ENCODE measurements at places on chromosomes 3 and 15.

- DNase-seq = peak; percentile 95
These were observed 118.7 kb downstream of the RPL22L1 start for GRCh38 chr3:170751083-170751898.

- no peak for DNase-seq
These were observed 675 bp downstream of the TSEN2 start for GRCh38 chr3:12484983-12485327.

DNA sequence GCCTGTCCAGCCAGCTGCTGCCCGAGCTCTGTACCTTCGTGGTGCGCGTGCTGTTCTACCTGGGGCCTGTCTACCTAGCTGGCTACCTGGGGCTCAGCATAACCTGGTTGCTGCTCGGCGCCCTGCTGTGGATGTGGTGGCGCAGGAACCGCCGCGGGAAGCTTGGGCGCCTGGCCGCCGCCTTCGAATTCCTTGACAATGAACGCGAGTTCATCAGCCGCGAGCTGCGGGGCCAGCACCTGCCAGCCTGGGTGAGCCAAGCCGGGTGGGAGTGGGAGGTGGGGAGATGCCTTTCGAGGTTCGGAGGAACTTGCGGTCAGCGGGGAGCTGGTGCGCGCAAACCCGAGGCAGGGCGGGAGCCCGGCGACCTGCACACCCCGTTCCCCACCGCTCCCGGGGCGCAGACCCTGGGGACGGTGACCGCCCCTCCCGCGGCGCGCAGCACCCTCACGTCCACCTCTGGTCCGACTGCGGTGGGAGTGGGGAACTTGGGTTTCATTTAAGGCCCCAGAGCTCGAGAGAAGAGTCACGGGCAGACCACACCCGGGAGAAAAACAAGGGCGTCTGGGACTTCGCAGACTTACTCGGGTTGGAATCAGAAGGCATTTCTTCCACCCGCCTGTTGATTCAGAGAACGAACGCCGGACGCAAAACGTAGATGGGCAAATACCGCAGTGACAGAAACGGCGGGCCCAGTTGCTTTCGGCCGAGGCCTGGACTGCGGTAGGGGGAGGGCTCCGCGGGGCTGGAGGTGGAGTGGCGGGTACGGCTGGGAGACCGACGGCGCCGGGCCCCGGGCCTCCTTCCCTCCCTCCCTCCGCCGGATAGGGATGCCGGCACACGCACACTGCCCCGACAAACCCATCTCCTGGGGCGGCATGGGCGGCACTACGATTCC, 708 bp downstream of the ESYT3 start:
- DNase-seq = peak; percentile 14

DNA sequence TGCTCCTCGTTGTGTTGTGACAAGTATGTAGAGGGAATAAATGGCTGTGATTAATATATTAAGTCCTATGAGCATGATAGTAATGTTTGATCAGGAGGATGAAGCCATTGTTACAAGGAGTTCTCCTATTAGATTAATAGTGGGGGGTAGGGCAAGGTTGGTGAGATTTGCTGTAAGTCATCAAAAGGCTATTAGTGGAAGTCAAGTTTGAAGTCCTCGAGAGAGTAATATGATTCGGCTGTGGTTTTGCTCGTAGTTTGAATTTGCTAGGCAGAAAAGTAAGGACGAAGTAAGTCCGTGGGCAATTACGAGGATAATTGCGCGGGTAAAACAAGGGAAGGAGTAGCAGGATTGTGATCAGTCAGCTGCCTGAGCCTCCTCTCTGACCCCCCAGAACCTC, 26.0 kb upstream of the BUB1B start:
- DNase-seq = no peak

- no peak for DNase-seq
These were observed 91.2 kb downstream of the SEMA5B start for GRCh38 chr3:122936335-122936734.

DNA sequence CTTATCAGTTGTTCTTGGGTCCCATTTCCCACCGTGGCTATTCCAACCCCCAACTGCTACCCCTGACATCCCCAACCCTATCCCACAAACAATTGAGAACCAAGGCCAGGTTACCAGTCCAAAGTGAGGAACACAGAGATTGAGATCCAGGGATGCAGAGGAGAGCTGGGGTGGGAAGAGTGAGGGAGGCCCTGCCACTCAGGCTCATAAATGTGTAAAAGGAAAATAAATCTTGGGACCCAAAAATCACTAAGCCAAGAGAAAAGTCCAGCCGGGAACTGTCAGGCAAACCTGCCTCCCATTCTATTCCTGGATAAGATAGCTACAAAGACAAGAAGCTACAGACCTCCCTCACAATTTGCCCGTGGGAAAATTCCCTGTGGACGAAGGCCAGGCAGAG, 101.1 kb upstream of the DLG1 start:
- no peak for DNase-seq

GRCh38 chr3:24604215-24604614, 109.6 kb upstream of the THRB start:
- DNase-seq = no peak

DNA sequence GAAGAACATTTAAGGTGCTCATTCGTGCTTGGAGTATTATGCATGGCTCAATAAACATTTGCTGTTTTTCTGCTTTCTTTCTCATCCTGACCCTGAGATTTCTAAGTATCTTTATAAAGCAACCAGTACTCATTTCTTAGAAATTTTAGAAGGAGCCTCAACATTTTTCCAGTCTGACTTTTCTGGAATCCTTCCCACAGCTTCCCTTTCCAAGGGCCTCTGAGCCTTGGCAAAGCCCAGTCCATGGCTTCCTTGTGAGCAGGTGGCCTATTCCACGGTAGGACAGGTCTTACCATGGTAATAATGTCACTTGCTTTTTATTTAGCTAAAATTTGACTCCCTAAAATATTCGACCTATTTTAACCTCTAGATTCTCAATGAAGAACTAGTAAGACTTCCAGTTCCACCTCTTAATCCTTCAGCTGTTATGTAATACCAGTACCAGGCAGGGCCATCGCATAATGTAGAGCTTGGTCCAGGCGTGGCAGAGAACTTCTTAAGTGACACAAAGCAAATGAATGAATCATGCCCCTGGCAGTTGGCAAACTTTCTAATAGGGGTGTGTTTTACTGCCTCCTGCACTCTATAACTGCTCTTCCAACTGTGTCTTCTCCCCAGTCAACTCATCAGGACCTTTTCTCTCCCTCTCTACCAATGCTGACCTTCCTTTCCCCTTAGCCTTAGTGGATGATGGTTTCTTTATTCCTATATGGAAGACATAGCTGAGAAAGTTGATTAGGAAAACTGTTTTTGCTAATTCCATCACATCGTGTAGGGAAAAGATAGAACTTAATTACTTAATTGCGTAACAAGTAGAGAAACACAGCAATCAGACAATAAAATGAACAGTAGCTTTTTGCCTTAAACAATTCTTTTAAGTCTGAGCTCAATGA, 894 bp upstream of the TM4SF4 start:
- peak; percentile 76 for DNase-seq

GRCh38 chr3:112814266-112814665, 32.4 kb downstream of the CD200R1L start:
- peak; percentile 91 for DNase-seq

DNA sequence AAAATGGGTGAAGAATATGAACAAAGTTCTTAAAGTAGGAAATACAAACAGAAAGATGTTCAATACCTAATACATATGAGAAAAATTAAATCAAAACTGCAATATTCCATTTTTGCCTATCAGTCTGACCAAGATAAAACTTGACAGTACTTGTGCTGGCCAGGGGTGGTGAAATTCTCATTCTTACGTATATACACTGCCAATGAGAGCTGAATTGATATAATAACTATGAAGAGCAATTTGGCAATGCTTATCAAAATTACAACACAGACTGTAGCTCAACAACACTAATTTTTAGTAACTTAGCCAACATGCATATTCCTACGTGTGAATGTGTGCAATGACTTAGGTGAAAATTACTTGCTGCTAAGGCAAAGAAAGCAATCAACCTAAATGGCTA, 90.2 kb downstream of the SETD2 start:
- peak; percentile 4 for DNase-seq

DNA sequence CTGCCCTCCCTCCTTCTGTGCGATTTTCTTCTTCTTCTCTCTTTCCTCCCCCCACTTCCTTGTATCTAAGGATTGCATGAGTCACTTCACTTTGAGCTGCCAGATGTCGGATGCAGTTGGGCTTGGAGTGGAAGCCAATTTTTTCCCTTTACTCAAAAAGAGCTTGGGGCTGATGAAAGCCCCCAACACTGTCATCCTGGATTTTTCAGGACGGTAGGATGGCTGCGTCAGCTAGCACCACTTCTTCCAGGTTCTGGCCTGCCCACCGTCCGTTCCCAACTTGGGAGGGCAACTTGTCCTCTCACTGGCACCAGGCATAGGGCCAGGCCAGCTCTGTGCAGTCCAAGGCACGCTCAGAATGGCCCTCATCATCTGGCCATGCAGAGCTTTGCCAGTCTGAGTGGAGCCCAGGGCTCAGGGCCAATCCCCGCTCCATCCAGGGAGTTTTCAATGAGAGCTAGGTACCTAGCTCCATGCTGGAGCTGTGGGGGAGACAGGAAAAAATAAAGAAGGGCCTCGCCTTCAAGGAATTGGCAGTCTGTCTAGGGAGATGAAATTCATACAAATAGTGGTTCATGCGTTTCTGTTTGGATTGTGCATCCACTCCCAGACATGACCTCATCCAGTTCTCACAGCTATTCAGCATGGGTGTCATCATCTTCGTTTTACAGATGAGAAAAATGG, 47.7 kb upstream of the INSYN1 start:
- DNase-seq = peak; percentile 86

DNA sequence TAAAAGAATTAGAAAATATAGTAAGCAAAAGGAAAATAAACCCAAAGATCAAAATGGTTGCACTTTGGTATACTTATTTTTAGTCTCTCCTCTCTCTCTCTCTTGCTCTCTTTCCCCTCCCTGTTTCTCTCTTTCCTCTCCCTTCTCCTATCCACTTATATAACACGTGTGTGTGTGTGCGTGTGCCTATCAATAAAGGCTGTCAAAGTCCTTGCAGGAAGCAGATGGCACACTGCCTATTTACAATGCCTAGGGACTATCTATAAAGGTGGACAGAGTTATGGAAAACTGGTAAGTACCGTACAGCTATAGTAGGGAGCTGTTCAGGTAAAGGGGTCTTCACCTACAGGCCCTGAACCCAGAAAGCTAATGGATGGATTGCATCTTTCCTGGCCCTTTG, 161.6 kb downstream of the SQOR start:
- DNase-seq = no peak

- no peak for DNase-seq
These were observed 23.3 kb upstream of the DOCK3 start for GRCh38 chr3:50651445-50651844.

DNA sequence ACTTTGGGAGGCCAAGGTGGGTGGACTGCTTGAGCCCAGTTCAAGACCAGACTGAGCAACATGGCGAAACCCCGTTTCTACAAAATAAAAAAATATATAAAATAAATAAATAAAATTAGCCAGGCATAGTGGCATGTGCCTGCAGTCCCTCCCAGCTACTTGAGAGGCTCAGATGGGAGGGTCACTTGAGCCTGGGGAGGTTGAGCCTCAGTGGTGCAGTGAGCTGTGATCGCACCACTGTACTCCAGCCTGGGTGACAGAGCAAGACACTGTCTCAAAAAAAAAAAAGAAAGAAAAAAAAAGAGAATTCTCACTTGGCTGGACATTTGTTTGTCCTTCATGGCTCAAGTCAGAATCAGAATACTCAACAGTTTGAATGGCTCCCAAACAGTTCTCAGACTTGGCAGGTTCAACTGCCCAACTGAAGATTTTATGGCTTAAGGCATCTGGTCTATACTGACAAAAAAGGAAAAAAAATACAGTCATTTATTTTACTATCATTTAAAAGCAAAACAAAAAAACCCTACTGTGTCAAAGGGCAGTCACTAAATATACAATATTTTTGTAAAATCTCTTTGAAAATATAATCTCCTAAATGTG, 106.6 kb downstream of the FBXL22 start:
- no peak for DNase-seq

DNA sequence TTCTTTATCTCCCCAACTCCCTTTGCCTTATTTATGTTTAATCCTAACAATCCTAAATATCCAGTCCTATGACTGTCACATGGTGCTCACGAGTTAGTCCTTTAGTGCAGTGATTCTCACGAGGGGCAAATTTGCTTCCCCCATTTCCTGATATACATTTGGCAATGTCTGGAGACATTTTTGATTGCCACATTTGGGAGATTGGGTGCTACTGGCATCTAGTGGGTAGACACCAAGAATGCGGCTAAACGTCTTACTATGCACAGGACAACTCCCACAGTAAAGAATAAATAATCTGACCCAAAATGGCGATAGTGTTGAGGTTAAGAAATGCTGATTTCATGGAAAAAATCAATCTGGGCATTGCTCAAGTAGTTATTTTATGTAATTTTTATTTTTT, 466.5 kb downstream of the ROBO2 start:
- DNase-seq = no peak

- no peak for DNase-seq
These were observed 120.0 kb downstream of the EEFSEC start for GRCh38 chr3:128273109-128273840.

DNA sequence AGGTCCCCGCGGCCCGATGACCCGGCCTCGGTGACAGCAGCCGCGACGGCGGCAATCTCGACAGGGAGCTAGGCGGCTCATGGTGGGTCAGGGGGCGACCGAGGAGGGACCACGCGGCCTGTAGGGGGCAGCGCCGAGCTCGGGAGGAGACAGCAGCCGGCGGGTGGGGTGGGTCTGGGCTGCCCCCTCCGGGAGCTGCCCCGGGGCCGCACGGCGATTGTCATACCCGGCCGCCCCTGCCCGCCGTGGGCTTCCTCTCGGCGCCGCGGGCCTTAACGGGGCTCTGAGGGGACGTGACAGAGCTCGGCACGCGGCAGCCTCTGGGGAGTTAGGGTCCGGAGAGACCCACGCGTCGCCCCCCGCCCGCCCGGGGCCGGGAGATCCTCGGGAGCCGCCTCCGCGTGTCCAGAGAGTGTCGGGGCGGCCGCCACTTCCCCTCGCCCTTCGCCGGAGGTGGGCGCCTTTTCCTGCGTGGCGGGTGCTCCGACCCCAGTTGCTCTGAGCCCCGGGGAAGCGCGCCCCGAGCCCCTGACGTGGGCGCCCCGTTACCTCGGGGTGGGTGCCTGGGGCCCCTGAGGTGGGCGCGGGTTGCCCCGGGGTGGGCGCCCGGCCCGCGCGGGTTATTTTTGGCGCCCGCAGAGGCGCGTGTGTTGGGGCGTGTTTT, 539 bp upstream of the PLCL2 start:
- DNase-seq = peak; percentile 56

DNA sequence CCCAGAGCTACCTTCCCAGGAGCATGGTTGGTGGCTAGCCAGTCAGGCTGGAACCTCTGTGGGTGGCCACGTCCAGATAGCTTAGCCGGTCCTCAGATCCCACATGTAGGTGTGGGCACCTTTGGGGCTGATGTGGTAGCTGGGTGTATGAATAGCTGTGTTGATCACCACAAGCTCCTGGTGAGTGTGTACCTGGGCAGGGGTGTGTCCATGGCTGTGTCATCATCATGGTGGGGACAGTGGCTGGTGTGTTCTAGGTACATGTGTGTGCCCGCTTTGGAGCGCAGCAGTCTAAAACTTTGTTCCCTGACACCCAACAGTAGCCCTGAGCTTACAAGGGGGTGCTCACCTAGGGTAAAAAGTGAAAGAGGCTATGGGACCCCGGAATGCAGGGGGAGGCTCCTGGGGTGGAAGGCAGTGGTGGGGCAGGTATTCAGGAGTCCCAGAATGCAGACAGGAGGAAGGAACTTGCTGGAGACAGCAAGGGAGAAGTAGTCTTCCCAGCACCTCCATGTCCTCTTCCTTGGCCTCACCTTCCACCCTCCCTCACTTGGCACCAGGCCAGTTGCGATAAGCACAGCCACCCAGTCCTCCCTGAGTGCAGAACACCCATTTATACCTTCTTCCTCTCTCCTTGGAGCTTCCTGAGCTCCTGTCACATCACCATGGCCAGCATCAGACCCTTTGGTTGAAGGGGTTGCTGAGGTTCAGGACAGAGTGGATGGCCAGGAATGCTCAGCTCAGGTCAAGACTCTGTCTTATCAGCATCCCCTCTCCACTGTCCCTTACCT, 1.2 kb downstream of the CISH start:
- no peak for DNase-seq

Measured in fibroblast of pulmonary artery (primary cell).